Liver (tissue), 10 donors: ENCODE measurements at places on chromosomes 5 and 9.
A peak's percentile ranks its signal among the peaks of the same experiment; 100 is the strongest.

GRCh38 chr9:15372455-15372854, 50.2 kb upstream of the SNAPC3 start:
- no peak for DNase-seq

DNA sequence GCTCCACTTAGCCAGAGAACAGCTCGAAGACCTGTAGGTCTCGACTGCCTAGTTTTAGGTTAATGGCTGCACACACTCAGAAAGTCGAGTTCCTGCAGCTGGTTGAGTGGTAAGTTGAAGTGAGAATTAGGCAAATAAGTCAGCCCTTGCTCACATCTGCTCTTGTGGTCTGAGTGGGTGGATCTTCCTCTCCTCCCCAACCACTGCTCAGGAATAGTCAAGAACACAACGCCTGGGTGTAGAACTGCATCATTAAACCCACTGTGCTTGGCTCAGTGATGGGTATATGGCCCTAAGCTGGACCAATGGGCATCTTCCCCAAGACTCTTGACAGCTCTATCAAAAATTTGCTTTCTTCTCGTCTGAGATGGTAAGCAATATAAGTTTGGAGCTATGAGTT, 20.9 kb upstream of the ADAM19 start:
- DNase-seq: no peak

DNA sequence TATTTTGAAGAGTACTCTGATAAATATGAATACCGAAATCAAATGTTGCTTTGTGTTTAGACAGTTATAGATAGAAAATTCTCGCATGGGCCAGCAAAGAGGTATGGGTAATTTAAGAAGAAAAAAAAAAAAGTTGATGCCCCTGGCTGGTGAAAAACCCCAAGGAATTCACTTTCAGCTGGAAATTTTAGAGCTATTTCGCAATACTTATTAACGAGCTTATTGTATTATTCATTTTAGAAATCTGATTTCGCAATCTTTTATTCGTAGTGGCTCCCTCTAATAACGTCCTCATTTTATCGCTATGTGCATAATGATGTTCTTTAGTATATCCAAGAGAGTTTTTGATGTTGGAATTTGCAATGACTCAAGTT, 18.5 kb upstream of the FER start:
- no peak for DNase-seq

- no peak for DNase-seq
These were observed 50.9 kb upstream of the DMRTA1 start for GRCh38 chr9:22395687-22396141.

DNA sequence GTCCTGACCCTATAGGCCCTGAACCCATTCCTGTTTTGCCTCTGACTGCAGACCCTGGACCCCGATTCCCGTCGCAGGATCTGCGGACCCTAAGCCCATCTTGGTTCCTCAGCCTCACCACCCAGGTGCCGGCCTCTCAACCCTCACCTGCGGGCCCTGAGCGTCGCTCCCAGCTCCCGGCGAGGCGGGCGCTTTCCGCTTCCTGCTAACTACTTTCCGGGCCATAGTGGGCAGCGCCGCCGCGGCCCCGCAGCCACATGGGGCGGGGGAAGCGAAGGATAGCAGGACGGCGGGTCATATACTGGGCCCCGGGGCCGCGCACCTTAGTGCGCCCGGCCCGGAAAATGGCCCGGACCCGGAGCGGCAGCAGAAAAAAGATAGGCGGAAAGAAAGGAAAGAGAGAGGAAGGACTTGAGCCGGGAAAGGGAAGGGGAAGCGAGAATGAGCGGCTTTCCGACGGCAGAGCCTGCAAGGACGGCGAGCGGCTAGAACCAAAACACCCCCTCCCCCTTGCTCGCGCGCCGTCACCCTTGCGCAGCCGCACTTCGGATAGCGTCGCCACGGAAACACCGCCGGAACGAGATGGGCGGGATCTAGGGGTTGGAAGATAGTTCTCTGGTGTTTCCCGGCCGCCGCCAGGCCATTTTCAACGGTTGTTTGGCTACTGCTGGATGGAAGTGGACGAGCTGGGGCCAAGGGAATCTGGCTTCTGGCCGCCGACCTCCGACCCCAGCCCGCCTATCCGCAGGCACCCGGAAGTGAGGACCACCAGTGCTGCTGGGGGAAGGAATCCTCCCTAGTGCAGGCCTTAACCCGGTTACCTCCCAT, at the start of gene DCAF12:
Gene DCAF12 (minus strand): TSS at position 492 of the 828 bp plus-strand sequence. CDS start 267 bp downstream, at position 225.
- peak; percentile 92 for DNase-seq

- DNase-seq: no peak
These were observed 461.0 kb downstream of the GADD45G start for GRCh38 chr9:90065851-90066250.

DNA sequence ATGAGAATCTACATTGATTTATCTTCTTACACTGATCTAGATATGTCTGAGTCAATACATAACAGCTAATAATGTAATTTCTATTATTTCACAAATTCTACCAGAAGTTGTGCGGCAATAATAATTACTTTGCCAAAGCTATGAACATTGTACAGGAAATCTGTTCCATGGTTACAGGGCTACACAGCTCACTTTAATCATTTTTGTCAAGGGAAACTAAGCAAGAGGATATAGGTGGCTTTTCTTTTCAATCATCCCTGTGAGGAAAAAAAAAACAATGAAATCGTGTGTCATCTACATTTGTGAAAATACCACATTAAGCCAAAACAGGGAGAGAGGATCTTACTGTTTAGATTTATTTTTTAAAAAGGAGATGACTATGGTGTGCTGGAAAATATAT, 717.4 kb downstream of the NR2F1-AS1 start:
- no peak for DNase-seq

GRCh38 chr5:131110256-131110594, 54.8 kb downstream of the HINT1 start:
- no peak for DNase-seq

GRCh38 chr9:100729336-100729895, 151.5 kb downstream of the CAVIN4 start:
- DNase-seq: no peak

DNA sequence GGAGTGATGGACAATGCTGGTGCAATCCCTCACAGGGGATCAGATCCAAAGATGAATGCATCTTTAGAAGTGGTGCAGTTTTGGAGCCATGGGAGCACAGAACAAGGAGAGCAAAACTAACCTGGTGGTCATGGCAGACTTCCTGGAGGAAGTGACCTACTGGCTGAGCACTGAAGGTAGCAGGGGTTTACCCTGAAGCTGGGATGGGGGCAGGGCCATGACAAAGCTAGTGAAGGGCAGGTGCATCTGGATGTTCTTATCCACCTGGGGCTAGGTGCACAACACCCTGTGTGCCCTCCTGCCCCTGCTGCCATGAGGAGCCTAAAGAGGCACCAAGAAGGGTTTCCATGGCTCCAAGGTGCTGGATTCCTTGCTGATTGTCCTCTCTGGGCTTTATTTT, 11.5 kb upstream of the PITX1 start:
- DNase-seq: no peak

GRCh38 chr9:97632985-97633858, at the start of the genes NCBP1 and TSTD2:
Gene NCBP1, plus strand, starts transcription at chr9:97633821. Its CDS starts 61 bp downstream, at chr9:97633882.
Gene TSTD2, minus strand, starts transcription at chr9:97633368. Its CDS starts 5,806 bp downstream, at chr9:97627562.
- peak; percentile 93 for DNase-seq

GRCh38 chr9:21689854-21690253, 112.6 kb upstream of the MTAP start:
- no peak for DNase-seq

GRCh38 chr5:148290271-148291195, 21.7 kb upstream of the SPINK7 start:
- no peak for DNase-seq

DNA sequence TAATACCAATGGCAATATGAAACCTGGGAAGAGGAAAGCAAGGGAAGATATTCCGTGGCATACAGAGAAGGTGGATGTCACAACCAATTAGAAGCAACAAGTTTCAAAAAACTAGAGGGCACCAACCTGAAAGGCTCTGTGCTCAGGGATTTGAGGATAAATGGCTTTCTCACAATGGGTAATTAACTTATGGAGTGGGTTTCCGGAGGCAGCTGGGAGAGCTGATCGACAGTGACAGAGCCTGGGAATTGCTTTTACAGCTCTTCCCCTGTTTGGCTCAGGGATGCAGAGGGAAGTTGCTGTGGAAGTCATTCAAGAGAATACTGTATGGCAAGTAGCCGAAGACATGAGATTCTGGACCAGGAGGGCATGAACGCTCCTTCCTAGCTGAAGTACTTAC, 237.0 kb downstream of the KIF4B start:
- DNase-seq: no peak

- DNase-seq: peak; percentile 63
These were observed 51.5 kb downstream of the CEP120 start for GRCh38 chr5:123371575-123372179.
